ENCODE measurements at places on chromosomes 2 and 18.

DNA sequence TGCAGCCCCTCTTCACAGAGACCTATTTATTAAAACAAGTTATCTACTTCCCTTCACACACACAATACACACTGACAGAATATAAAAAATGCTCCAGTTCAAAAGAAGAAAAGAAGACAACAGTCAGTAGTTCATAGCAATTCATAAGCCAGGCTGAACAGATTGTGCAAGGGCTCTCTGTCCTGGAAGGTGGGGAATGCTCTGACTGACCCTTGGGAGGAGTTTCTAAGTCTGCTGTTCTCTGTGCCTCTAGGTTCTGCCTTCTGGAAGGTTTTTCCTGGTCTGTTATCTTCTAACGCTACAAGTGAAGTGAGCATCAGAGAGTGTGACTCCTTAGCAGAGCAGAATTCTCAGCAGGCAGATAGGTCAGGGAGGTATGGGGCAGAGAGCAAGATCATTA is 35.7 kb downstream of the SP3 start:
- DNase-seq = no peak

GRCh38 chr18:58223717-58224424 is 179.8 kb downstream of the NEDD4L start:
- DNase-seq = no peak

DNA sequence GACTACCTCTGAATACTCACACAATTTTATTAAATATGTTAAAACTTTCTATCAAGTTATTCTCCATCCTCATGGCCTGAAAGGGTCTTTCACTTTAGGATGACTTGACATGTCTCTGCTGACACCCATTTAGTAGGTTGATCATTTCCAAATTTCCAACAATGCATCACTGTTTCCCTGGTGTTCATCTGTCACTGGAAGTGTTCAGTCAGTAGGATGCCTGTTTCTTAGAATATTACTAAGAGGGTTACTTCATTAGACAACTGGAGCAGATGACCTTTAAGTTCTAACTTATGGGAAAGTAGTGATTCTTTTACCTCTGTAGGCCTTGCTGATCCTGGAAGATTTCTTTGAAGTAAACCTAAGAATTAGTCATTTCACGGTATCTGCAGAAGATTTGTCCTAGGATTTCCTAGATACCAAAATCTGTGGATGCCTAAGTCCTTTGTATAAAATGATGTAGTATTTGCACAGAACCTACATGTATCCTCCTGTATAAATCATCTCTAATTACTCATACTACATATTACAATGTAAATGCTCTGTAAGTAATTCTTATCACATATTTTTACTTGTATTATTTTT is 77.7 kb downstream of the MAP3K20 start:
- DNase-seq = no peak

GRCh38 chr2:117958186-117958585 is 55.7 kb downstream of the CCDC93 start:
- no peak for DNase-seq

- no peak for DNase-seq
Observed at GRCh38 chr18:2087877-2088673, 483.2 kb downstream of the METTL4 start.

DNA sequence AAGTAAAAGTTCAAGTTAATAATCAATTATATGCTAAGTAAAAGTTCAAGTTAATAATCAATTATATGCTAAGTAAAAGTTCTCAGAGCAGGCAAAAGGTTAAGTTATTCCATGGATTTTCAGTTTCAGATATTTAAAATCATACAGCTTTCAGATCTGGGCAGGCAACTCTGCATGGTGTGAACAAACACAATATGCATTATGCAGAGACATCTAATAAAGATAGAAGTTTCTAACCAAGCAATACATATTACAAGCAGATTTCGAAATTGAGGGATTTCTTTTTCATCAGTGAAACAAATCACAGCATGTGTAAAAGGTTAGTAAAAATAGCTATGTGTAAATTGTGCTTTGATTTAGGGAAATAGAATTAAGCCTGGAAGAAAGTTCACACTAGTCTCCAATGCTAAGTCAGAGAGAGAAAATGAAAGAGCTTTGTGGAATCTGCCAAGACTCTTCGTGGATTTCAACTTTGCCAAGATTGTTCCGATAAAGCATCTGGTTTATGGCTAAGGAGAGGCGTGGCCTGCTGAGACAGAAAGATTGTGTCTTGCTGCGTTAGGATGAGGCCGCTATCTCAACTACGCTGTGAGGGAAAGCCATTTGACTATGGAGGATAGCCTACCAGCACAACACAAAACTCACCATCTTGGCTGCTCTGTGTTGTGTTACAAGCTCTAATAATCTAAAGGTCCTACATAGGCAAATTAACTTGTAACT is 60.1 kb upstream of the SLC16A14 start:
- DNase-seq = no peak

- DNase-seq = no peak
Observed at GRCh38 chr2:85930129-85931124, 41.6 kb upstream of the ST3GAL5 start.

- DNase-seq = no peak
Observed at GRCh38 chr2:57902578-57902977, 144.0 kb upstream of the VRK2 start.

DNA sequence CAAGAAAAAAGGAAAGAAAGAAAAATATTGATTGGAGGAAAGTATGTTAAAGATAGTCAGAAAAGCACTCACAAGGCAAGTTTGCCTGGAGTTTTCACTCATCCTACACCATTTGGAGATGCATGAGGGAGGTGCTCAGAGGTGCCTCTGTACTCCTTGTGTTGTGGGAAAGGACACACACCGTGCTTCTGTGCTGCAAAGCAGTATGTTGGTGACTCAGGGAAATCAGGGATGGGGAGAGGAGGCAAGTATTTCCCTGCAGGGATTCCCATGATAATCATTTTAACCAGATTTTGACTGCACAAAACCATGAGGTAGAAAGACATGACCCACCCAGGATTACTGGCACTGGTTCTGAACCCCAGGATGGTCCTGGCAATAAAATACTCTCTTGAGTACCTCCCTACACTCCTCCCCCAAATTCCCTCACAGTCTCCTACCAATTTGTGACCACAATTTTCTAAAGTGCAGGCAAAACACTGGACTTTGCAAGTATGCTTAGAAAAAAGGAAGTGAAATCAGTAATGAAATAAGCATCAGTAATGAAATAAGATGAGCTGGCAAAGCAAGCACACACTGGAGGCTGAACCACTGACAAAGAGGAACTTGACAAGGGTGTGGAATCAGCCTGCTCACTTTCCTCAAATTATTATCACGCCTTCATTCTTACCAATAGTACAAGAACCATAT is 155.5 kb upstream of the ACVR2A start:
- DNase-seq = peak; percentile 83

GRCh38 chr2:200930947-200931626 is 32.4 kb downstream of the ORC2 start:
- no peak for DNase-seq

DNA sequence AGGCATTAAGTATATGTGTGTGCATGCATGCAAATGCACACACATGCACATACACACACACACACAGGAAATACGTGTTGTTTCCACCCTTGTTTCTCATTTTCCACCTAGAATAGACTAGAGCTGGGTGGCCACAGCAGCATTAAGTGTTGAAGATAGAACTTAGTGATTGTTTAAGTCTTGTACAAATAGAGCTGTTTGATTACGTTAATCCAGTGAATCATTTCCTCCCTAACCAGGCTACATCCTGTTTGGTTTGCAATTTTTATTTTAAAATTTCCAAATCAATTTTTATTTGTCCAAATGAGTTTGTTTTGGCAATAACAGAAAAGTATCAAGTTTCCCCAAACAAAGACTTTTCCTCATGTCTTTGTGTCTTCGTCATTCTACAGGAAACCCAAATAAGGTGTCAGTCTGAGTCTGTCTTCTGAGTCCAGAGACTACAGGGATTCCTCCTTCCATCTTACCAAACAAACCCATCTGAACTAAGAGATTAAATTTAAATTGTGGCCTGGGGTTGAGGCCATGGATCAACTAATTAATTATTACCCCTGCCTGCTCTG is 74.6 kb upstream of the GALNT5 start:
- DNase-seq = no peak

DNA sequence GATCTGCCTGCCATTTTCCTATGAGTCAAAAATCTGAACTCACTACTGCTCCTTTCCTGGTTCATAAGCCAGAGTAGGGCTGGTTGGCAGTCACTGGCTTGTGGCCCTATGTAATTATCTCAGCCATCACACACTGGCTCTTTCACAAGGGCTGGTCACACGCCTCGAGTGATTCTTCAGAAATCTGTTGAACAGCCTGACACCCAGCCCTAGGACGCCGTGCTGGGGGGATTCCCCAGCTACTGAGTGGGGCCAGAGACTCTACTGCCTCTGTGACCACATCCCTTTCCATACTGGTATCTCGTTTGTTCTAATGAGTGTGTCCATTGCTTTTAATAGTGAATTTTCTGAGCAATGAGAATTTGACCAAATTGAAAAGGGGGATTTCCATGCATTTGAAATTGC is 45.8 kb upstream of the RBM44 start:
- peak; percentile 87 for DNase-seq

DNA sequence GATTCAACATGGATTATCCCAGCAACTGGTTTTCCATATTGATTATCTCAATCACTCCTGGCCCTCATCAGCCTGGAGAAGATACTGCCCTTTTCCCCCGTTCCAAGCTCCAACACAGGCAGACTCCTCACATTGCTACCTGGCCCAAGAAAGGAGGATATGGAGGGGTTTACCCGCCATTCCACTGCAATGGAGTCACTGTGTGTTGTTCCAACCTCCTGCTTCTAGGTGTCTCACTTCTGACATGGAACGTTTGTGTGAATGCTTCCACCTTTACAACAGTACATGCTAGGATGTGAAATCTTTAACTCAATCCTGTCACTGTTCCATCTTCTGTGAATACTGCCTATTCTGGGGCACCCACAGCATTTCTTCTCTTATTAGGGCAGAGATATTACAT is 36.7 kb downstream of the RMP24 start:
- no peak for DNase-seq

GRCh38 chr2:48711343-48711742 is 44.2 kb downstream of the LHCGR start:
- DNase-seq = no peak

DNA sequence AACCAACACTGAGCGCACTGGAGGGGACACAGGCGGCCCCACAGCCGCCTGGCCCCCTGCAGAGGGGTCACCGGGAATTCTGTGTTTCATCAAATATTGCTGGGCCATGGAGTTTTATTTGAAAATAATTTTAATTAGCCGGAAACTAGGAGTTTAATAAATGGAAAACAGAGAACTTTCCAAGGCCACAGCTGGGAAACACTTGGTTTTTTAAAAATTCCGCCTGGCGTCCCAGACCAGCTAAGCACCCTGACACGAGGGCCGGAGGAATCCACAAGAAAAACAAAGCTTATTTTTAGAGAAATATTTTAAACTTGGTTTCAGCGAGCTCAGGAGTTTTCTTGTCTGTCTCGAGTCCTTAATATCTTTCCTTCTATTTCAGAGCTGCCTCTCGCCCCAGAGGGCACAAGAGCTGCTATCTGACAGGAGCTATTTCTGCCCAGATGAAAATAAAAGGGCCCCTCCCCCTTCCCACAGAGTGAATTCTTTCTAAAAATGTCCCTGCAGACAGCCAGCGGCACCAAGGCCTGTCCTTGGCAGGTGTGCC is 8.2 kb downstream of the ZFP36L2 start:
- DNase-seq = no peak

- no peak for DNase-seq
Observed at GRCh38 chr2:71615767-71616730, 162.7 kb downstream of the DYSF start.

GRCh38 chr2:11701206-11701605 is 31.2 kb upstream of the NTSR2 start:
- no peak for DNase-seq

DNA sequence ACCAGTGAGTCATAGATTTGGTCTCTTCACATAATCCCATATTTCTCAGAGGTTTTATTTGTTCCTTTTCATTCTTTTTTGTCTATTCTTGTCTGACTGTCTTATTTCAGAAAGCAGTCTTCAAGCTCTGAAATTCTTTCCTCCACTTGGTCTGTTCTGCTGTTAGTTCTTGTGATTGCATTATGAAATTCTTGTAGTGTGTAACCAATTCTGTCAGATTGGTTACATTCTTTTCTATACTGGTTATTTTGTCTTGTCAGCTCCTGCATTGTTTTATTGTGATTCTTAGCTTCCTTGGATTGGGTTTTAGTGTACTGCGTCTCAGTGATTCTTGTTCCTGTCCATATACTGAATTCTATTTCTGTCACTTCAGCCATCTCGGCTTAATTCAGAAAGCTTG is 18.6 kb downstream of the EHBP1 start:
- DNase-seq = no peak

DNA sequence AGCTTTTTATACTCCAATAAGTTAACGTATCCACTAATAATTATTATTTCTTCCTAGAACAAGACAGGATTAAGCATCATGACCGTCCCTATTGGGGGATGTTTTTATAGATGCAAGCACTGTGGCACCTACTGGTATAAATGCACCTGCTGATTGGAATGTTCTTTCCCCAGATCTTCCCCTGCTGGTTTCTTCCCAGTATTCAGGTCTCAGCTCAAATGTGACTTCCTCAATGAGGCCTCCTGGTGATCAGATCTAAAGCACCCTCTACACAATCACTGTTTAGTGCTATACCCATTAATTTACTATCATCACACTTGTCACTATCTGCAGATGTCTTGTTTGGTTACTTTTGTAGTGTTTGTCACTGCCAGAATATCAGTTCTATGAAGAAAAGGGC is 3.9 kb upstream of the TYMS start:
- DNase-seq = no peak

DNA sequence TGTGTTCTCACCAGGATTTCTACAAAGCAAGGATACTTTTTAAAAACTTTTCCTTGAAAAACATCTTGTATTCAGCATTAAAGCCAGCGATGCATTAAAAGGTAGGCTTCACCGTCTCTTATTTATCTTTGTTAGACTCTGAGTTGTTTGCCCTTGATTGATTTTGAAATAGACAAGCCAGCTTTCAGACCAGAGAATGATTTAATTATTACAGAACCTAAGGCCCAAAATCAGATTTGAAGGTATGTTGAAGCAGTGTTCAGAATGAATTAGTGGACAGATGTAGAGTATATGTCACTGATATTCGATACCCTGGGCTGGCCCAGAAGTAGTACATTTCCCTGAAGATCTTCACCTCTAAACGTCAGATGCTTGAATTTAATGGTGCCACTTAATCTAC is 136.4 kb downstream of the THSD7B start:
- DNase-seq = no peak

DNA sequence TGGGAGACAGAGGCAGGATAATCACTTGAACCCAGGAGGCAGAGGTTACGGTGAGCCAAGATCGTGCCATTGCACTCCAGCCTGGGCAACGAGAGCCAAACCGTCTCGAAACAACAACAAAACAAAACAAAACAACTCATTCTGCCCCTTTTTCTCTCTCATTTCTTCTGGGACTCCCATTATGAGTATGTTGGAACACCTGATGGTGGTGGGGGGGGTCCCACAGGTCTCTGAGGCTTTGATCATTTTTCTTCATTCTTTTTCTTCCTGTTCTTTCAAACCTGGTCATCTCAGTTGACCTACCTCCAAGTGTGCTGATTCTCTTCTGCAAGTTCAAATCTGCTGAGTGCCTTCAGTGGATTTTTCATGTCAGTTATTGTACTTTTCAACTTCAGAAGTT is 8.2 kb upstream of the FAM161A start:
- DNase-seq = no peak
